ENCODE measurements at places on chromosomes 12 and 14.

DNA sequence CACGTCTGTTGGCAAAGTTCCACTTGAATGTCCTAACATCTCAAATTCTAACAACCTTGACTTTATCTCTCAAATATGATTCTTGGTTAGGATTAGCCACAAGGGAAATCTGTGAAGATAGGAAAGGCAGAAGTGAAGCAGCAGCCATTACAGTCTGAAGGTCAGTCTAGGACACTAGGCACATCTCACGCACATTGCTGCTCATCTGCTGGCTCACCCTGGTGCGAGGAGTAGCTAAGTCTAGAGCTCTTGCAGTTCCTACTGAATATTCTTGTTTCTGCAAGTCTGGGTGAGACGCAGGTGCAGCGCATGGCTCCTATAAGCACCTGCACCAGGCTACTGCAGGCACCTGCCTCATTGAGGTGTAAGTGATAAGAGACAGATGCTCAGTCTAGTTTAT lies 6.4 kb upstream of the SLC25A3 start:
- no peak for DNase-seq

GRCh38 chr12:12221560-12221959 lies 45.3 kb downstream of the LRP6 start:
- no peak for DNase-seq

- DNase-seq = no peak
Observed at GRCh38 chr14:38143170-38143569, 64.5 kb upstream of the SSTR1 start.

DNA sequence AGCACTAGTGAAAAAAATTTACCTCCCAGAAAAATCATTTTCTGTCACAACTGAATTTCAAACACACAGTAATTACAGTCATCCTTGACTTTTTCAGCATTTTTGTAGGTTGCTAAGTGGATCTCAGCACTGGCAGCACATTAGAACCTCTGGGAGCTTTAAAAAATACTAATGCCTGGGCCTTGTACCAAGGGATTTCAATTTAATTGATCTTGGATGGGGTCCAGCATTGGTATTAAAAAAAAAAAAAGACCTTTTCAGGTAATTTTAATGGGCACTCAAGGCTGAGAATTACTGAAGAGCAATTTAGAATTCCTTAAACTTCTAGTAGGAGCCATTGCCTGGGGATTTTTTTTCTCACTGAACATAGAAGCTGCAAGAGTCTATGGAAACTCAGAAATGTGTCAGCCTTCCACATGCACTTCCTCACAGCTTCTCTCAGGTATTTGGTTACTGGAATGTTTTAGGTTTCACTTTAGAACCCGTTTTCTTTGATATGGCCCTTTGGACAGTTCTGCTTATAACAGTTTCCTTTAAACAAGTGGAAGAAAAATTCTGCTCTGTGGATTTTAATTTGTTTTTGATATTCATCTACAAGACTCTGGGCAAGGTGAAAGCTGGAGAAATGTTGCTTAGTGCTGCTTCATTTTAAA lies 88.5 kb upstream of the DACT1 start:
- DNase-seq = no peak

- no peak for DNase-seq
Observed at GRCh38 chr12:72546106-72546505, 273.9 kb downstream of the TRHDE start.

DNA sequence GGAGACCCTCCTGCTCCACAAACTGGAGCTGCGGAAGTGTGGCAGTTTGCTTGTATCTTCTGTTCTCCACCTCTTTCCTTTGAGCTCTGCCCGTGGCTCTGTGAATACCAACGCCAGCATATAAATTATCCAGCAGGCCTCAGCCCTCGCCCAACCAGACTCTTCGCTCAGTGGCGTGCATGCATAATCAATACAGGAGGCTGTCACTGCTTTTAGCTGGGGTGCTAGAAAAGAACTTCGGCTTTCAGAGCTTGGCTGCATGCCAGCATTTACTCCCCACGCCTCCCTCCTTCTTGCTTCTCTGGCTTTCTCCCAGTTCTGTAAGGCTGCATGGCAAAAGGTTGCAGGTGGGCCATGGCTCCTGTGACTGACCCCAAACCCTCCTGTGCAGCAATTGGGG lies 26.9 kb downstream of the NRXN3 start:
- no peak for DNase-seq

DNA sequence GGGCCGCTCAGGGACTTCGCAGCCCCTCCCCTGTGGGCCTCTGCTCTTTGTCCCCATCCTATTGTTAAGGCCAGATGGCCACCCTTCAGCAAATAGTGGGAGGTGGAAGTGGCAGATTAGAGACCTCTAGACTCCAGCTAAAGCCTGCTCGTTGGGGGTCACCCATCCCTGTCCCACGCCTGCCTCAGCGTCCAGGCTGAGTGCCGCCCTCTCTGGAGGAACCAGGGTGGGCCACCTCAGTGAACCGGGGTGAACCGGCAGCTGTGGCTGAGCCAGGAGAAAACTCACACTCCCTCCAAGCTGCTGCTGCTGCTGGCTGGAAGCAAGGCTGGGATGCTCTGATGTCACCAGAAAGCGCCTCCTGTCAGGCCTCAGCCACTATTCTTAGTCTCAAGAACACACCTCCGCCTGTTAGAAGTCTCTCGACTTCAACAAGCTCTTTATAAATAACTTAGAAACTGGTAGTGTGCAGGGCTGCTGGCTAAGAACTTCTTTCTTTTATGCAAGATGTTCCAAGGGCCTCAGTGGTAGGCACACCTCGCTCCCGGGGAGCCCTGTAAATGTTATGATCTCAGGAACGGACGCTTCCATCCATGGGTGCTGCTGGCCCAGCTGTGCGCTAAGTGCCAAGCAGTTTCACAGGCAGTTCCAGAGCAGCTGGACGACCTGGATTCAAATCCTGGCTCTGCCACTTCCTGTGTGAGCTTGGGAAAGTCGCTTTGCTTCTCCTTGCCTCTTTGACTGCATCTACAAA lies 19.8 kb upstream of the TESC start:
- no peak for DNase-seq

GRCh38 chr12:116818341-116818856 lies 62.8 kb downstream of the HRK start:
- DNase-seq = peak; percentile 66

- no peak for DNase-seq
Observed at GRCh38 chr14:71523630-71524319, 408.5 kb upstream of the RGS6 start.

- DNase-seq = no peak
Observed at GRCh38 chr12:119334430-119335170, at the start of gene CCDC60. Gene CCDC60, plus strand, starts transcription at chr12:119334729. Its CDS starts 448 bp downstream, at chr12:119335177.

DNA sequence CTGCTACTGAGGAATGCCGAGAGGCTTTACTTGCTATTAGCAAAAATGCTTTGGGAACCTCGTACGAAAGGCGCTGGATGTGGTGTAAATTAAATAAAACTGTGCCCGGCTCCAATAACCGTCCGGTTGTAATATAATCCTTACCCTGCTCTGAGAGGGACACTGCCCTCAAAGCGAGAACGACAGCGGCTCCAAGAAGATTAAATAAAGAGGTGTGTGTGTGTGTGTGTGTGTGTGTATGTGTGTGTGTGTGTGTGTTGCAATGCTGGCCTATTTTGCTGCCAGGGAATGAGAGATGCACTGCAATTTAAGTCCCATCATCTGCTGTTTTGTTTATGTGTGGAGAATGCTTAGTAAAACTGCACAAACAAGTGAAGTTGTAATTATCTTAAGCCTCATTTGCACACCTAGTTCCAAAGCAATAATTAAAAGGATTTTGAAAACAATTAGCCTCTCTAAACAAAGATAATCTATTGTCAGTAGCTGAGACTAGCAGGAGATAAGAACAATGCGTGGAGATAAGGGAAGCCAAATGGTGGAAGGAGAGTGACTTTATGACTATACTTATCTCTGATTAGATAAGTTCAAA lies 1.2 kb upstream of the SIX1 start:
- DNase-seq = no peak

DNA sequence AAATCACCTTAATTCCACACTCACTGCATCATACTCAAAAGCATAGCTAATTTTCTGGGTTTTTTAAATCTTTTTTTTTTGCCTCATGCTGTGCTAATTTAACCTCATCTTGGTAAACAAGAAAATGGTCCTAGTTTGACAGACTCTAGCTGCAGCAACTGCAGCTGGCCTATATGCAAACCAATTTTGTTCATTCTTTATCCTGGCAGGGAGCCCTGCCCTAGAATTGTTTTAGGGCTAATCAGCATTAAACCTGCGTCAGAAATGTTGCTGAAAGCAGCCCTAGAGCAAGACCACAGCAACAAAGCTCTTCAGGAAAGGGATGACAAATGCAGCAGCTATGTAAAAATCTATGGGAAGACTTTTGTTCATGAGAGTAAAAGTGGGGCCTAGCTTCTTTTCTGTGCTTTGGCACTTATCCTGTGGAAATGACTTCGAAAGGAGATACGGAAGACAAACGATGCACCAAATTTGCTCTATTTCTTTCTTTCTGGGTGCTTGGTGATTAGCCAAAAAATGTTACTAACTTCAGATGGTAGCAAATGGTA lies 72.2 kb downstream of the DENND5B start:
- peak; percentile 83 for DNase-seq

DNA sequence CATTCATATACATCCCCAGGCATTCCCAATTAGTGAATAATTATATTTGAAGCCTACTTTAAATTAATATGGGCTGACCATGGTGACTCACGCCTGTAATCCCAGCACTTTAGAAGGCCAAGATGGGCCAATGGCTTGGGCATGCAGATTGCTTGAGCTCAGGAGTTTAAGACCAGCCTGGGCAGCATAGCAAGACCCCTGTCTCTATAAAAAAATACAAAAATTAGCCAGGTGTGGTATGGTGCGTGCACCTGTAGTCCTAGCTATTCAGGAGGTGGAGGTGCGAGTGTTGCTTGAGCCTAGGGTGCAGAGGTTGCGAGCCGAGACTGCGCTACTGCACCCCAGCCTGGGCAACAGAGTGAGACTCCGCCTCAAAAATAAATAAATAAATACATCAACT lies 7.6 kb upstream of the ARID2 start:
- DNase-seq = no peak

GRCh38 chr12:96308881-96309280 lies 91.4 kb downstream of the CDK17 start:
- DNase-seq = no peak

GRCh38 chr12:102953221-102953620 lies 4.3 kb upstream of the ASCL1 start:
- DNase-seq = no peak

GRCh38 chr12:67716817-67717216 lies 68.3 kb downstream of the DYRK2 start:
- no peak for DNase-seq

DNA sequence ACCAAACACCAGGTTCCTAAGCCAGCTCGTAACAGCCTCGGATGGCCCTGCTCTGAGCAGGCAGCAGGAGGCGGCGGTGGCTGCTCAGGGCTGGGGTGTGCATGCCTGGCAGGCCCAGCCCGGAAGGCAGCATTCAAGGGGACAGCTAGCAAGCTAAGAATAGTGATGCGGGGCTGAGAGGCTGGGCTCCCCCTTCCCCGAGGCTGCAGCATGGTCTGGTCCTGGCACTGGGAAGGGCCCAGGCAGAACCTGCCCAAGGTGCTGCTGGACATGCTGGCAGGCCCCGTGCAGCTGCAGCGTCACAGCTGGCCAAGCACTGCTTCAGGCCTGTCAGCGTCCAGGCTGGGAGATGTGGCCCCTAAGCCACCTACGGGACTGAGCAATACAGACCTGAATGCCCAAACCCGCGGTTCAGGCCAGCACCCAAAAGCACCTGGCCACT lies 26.4 kb upstream of the NUDT14 start:
- DNase-seq = no peak

GRCh38 chr12:129762436-129762835 lies 141.4 kb downstream of the TMEM132D start:
- no peak for DNase-seq
